Cortex of kidney (tissue), 1 donor: ENCODE measurements at places on chromosomes 13 and 19.

- no peak for DNase-seq
Measured at GRCh38 chr19:831407-832369, 4.1 kb downstream of the AZU1 start.

DNA sequence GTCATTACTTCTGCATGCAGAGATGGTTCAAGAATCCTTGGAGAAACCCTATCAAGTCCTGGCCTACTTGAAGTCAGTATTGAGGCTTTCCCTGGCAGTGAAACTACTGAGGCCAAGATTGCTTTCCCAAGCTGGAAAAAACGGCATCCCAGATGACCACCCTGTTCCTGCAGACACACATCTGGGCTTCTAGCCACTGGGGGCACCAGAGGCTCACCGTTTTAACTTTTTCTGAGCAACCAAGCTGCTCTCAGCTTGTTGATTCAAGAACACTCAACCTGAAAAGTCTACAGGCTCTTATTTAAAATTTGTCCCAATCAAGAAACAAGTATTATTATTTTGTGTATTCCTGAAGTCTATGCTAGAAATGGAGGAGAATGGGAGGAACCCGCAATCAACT is 66.6 kb downstream of the SPRYD7 start:
- DNase-seq = no peak

DNA sequence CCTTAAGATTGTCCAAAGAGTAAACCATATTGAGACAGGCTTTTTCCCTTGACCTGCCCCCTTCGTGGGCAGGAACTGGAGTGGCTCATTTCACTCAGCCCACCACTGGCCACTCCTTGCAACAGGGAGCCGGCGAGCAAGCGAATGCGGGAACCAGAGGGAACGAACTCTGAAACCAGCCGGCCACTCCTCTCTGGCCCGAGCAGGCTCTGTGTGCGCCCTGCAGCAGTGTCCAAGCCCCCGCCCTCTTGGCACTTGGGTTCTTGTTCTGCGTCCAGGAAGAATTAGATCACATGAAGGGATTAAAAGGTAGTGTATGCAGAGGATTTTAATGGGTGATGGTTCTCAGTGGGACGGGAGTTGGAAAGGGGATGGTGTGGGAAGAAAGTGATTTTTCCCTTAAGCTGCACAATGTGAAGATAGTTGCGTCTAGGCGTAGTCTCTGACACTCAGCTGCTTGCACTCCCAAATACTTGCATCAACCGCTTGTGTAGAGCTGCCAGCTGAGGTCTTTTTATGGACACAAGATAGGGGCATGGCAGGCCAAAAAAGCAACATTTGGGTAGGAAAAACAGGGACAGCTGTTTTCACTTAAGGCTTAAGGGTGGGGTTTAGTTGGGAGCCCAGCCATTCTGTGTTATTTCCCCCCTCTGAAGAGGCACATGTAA is 1209.7 kb upstream of the PCDH20 start:
- DNase-seq = no peak

- no peak for DNase-seq
Measured at GRCh38 chr19:33618884-33619283, 2.9 kb upstream of the CHST8 start.

DNA sequence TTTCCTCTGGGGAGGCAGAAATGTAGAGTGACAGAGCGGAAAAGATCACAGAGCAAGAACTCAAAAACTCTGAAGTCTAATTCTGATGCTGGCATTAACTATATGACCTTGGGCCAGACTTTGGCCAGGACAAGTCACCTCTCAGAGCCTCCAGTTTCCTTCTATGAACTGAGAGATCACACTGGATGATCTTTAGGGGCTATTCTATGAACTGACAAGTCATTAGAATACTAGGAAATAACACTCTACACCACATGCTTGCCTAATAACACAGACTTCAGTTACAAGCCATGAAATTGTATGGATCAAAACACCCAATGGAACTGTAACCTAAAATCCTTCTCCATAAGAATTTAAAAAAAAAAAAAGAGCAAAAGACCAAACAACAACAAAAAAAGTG is 16.9 kb downstream of the SLC25A30 start:
- DNase-seq = no peak

DNA sequence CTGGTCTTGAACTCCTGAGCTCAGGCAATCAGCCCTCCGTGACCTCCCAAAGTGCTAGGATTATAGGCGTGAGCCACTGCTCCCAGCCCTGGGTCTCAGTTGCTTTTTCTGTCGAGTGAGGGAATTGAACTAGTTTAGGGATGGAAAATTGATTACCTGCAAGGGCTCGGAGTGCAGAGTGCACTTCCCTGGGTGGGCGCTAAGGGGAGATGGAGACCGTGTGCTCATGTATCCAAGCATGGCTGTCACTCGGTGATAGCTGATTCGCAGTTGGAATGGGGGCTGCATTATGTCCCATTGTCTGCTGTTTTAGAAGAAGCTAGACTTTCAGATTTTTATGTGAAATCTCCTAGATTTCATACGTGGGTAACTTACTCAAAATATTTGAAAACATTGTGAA is 139.9 kb upstream of the RFC3 start:
- DNase-seq = no peak

DNA sequence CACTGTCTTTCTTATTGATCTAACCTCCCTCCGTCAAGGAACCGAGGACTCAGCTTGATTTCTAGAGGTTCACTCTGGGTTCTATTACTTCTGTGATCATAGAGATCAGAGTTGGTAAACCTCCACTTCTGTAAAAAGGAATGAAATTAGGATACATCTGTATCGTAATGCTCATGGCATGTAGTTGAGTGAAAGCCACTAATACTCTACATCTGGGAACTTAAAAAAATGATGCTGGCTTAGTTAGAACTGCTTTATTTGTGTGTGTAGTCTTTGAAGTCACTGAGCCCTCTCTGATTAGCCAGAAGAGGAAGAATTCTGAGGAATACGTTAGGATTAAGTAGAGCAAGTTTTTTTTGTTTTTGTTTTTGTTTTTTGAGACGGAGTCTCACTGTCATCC is 140.8 kb downstream of the GGACT start:
- DNase-seq = no peak

- DNase-seq = no peak
Measured at GRCh38 chr13:113820813-113821651, 42.8 kb downstream of the GAS6 start.

DNA sequence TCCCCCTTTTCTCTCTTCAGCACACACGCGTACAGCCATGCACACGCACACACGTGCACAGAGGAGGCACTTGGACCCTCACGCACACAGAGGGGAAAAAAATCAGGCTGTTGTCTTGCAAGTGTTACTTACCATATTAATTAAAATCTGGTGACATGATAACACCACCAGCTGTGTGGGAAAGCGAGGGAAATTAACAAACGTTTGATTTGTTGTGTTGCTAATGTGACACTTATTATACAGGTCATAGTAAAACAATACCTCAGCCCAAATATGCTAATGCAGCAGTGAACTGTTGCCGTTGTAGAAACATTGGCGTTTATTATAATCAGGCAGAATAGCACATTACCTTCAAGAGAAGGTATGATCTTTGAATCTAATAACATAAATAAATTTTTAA is 211.7 kb downstream of the TEX29 start:
- no peak for DNase-seq

DNA sequence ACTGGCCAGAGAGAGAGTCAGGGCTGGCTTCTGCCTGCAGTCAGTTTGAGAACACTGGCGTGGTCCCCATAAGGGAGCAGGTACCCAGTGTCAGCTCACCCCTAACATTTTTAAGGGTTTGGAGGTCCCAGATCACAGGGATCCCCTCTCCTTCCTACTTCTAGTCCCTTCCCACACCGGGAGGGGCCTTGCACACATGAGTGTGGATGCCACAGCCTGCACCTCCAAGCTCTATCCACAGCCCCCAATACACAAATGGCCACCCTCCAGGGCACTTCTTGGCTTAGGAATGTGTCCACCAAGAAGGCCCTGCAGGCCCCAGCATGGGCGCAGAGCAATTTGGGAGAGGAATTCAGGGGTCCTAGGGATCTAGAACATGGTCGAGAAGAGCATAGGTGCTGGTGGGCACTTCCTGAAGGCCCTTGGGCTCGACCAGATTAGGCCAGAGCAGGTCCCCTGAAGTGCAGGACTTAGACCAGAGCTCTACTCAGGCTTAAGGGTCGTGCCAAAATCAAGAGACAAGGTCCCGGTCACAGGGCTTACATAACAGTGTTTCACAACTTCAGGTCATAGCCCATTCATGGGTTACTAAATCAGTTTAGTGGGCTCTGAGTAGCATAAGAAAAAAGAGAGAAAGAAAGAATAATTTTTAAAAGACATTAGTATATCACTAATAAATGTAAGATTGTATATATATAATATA is 16.0 kb downstream of the FXYD5 start:
- no peak for DNase-seq

DNA sequence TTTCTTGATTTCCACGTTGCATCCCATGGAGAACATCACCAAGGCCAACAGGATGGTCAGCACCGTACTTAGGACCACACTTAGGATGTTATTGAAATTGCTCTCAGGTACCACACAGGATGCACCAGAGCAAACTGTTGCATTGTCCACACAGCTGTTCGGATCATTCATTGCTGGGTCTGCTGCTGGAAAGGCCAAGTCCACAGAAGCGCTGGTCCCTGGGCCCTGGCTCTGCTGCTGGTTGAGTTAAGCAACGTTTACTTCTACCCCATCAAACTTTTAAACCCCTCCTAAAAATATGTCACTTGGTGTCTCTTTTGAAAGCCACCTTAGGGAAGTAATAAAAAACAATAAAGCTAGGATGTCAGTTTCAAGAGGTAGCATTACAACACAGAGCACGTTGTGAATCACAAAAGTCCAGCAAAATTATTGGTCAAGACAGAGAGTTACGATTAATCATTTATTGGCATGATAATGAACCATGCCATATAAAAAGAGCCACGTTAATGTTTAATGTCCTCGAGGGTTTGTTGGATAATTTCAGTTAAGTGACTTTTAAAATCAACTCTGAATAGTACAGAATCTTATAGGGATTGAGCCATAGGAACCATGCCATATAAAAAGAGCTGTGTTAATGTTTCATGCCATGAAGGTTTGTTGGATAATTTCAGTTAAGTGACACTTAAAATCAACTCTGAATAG is at the start of gene SLC10A2:
Gene SLC10A2, minus strand, starts transcription at position 339 of the 702 bp plus-strand sequence. Its CDS starts 168 bp downstream, at position 171.
- no peak for DNase-seq

- no peak for DNase-seq
Measured at GRCh38 chr13:71727042-71727441, 140.0 kb downstream of the DACH1 start.

GRCh38 chr19:45638930-45639729 is at the start of gene EML2:
Gene EML2, minus strand, starts transcription at chr19:45639397. Its CDS starts 21 bp downstream, at chr19:45639376.
- no peak for DNase-seq

- DNase-seq = no peak
Measured at GRCh38 chr19:8635422-8635821, 5.0 kb downstream of the NFILZ start.
